H1 (cell line): ENCODE measurements at places on chromosomes 7 and 10.

- DNase-seq = peak; percentile 90
- H3K4me3 ChIP-seq = no peak overlapping the region
- H3K27ac ChIP-seq = no peak overlapping the region
- H3K4me1 ChIP-seq = peaks cover 11% of the 10 kb centered on the region
- peaks cover 22% of the 10 kb centered on the region for H3K36me3 ChIP-seq
Observed at GRCh38 chr10:95246582-95247051, 44.2 kb downstream of the PDLIM1 start.

DNA sequence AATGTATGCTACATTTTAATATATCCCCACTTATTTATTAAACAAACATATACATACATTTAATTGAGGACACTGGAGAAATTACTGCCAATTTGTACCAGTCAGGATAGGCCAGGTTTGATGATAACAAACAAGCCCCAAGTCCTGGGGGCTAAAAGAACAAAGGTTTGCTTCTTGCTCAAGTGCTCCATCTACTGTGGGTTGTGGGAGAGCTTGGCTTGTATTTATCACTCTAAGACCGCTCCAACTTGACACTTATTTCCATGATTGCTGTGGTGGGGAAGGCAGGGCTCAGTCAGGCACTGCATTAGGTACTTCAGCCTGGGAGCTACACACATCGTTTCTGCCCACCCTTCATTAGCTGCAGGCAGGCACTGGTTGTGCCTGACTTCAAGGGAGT is 136.6 kb upstream of the ZNF32 start:
- H3K27ac ChIP-seq = no peak overlapping the region
- no peak overlapping the region for H3K4me3 ChIP-seq
- H3K4me1 ChIP-seq = no peaks in the 10 kb centered on the region
- DNase-seq = no peak
- no peaks in the 10 kb centered on the region for H3K36me3 ChIP-seq
- H3K27me3 ChIP-seq = no peaks in the 10 kb centered on the region

GRCh38 chr7:135205850-135206249 is 5.5 kb downstream of the WDR91 start:
- no peaks in the 10 kb centered on the region; the same call in 1 of the 2 replicates for H3K36me3 ChIP-seq
- H3K27me3 ChIP-seq = peaks cover 6% of the 10 kb centered on the region
- no peak overlapping the region for H3K27ac ChIP-seq
- no peak overlapping the region for H3K4me3 ChIP-seq

- H3K4me1 ChIP-seq = peaks cover 5% of the 10 kb centered on the region
- H3K36me3 ChIP-seq = no peaks in the 10 kb centered on the region
- no peaks in the 10 kb centered on the region for H3K27me3 ChIP-seq
- no peak overlapping the region for H3K4me3 ChIP-seq
Observed at GRCh38 chr7:27587429-27587828, 75.3 kb downstream of the HIBADH start.

DNA sequence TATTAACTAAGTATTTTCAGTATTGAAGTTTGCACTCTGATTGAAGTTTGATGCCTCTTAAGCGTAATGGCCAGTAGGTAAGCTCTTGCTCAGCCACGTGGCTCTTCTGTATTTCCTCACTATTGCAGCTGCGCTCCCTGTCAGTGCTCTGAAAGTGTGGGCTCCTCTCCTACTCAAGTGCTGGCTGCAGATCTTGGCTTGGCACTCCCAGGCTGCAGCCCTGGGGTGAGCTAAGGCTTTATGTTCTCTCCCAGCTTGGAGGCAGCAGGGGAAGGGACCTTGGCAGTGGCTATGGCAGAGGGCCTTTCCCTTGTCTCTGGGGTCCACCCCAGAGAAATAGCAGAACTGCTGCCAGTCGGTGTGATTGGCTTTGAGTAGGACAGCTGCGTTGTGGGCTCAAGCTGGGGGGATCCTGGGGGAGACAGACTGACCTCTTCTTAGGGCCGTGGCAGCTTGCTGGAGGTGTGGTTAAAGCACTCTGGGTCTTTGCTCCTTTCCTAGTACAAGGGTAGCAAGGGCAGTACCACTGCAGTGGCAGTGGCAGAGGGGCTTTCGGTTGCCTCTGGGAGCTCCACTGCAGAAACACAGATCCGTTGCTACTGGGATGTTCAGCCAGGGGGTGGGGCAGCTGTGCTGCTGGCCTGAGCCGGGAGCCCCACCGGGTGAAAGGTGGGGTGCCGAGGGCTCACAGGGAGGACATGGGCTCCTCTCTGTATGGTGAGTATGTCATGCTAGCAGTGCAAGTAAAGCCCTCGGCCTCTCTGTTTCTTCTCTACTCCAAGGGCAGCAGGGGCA is 100.5 kb downstream of the GLCCI1 start:
- peak; percentile 52 for DNase-seq
- no peak overlapping the region for H3K4me3 ChIP-seq
- no peaks in the 10 kb centered on the region for H3K36me3 ChIP-seq
- no peak overlapping the region for H3K27ac ChIP-seq
- no peaks in the 10 kb centered on the region for H3K27me3 ChIP-seq

DNA sequence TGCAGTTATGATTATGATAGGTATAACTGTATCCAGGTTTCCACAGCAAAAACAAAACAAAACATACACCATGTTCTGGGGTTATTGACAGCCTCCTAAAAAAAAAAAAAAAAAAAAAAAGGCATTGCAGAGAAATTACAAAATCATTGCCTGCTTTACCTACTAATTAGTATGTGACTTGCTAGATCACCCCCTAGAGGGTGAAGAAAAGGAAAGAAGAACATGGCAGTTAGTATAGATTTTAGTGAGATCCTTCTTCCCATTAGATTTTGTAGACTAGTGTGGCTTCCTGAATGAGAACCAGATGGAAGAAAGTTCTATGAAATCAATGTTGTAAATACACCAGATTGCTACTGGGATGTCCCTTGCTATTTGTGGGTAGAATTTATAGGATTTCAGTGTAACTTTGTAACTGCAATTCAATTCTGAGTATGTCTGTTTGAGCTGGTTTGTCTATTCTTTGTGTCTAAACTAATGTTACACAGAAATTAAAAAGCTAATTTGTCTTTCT is 24.0 kb upstream of the AGBL3 start:
- H3K27ac ChIP-seq = no peak overlapping the region
- no peaks in the 10 kb centered on the region for H3K27me3 ChIP-seq
- H3K4me3 ChIP-seq = no peak overlapping the region
- H3K4me1 ChIP-seq = no peaks in the 10 kb centered on the region
- peaks cover 49% of the 10 kb centered on the region for H3K36me3 ChIP-seq
- no peak for DNase-seq

GRCh38 chr10:125505648-125506047 is 177.3 kb downstream of the TEX36 start:
- H3K4me1 ChIP-seq = no peaks in the 10 kb centered on the region
- DNase-seq = no peak
- H3K27me3 ChIP-seq = no peaks in the 10 kb centered on the region
- H3K36me3 ChIP-seq = no peaks in the 10 kb centered on the region
- no peak overlapping the region for H3K4me3 ChIP-seq

GRCh38 chr7:120441850-120442249 is 168.9 kb downstream of the KCND2 start:
- no peaks in the 10 kb centered on the region for H3K27me3 ChIP-seq
- no peaks in the 10 kb centered on the region for H3K36me3 ChIP-seq
- no peak overlapping the region for H3K27ac ChIP-seq
- H3K4me3 ChIP-seq = no peak overlapping the region
- no peaks in the 10 kb centered on the region for H3K4me1 ChIP-seq

DNA sequence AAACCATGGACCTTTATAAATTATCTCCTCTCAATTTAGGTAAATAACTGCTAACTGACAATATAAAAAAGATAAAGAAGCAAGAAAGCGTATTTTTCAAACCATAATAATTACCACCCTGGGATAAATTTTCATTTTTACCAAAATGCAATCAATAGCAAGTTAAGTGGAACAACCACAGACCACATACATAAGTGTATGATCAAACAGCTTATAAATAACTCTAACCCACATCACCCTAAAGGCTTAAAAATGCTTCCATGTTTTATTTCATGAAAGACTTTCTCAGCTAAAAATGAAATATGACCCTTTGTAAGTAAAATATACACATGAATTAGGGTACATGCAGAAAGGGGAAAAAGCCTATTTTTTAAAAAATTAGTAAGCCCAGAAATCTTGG is 156.5 kb downstream of the SGMS1 start:
- DNase-seq = no peak
- H3K36me3 ChIP-seq = no peaks in the 10 kb centered on the region
- no peaks in the 10 kb centered on the region for H3K27me3 ChIP-seq
- H3K27ac ChIP-seq = no peak overlapping the region
- H3K4me3 ChIP-seq = no peak overlapping the region

DNA sequence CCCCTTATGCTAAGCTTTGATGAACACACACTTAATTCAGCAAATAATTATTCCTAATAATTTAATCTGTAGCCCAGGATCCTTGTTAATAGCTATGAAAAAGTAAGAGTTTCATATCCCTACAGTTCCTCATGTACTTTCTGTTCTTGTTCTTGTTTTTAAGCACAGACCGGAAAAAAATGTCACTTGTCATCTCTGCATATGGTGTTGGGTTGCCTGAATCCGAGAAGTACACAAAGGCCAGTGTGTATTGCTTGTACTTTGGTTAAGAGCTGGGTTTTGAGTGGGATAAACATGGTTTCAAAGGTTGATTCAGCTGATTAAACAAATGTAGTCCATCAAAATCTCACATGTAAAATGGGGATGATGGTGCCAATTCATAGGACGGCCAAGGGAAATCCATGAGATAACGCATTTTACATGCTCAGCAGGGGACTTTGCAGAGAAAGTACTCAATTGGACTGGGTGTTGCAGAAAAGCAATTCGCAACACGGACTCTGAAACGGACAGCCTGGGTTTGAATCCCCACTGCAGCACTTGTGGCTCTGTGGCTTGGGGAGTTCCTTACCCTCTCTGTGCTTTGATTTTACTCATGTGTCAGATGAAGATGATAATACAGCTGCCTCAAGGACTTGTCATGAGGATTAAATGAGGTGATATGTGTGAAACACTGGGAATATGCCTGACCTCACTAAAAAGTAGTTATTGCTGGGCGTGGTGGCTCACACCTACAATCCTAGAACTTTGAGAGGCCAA is 71.7 kb downstream of the MAP3K8 start:
- no peaks in the 10 kb centered on the region; the same call in 1 of the 2 replicates for H3K4me1 ChIP-seq
- H3K27ac ChIP-seq = no peak overlapping the region
- DNase-seq = no peak
- H3K4me3 ChIP-seq = no peak overlapping the region
